Activated naive CD8-positive, alpha-beta T cell treated with anti-CD3 and anti-CD28 coated beads, Interleukin-2, amount 50 U/mL, for 24 hours (primary cell): ENCODE measurements at places on chromosomes 7 and 10.
A peak's percentile ranks its signal among the peaks of the same experiment; 100 is the strongest.

- no peak overlapping the region for H3K4me3 ChIP-seq
- no peak overlapping the region for H3K27ac ChIP-seq
- no peaks in the 10 kb centered on the region for H3K27me3 ChIP-seq
- H3K36me3 ChIP-seq = no peaks in the 10 kb centered on the region
These were observed 105.5 kb upstream of the ZNF438 start for GRCh38 chr10:31136930-31137885.

- no peak overlapping the region for H3K4me3 ChIP-seq
- DNase-seq = no peak
- H3K4me1 ChIP-seq = no peaks in the 10 kb centered on the region
- H3K27me3 ChIP-seq = no peaks in the 10 kb centered on the region
- no peak overlapping the region for H3K27ac ChIP-seq
These were observed 56.5 kb upstream of the AGMO start for GRCh38 chr7:15618275-15618674.

GRCh38 chr7:132789281-132789680, 213.0 kb upstream of the PLXNA4 start:
- DNase-seq = no peak
- no peak overlapping the region for H3K27ac ChIP-seq
- no peak overlapping the region for H3K4me3 ChIP-seq
- no peaks in the 10 kb centered on the region for H3K4me1 ChIP-seq
- H3K27me3 ChIP-seq = no peaks in the 10 kb centered on the region
- H3K36me3 ChIP-seq = peaks cover 38% of the 10 kb centered on the region

DNA sequence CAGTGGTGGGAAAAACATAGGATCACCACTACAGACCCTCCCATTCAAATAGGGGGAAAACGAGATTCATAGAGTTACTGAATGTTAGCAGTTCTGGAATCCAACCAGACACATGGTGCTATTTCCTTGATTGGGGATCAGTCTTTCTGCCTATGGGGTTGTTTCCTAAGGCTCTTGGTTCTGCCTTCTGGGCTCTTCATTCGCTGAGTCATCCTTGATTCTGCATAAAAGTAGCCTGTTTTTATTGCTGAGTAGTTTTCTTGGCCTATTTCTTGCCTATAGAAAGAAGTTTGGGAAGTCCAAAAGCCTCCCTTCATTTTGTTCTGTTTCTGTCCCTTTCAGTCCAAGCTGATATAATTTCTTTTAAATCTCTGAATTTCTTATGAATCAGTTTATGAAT, 99.3 kb upstream of the OIT3 start:
- no peak overlapping the region for H3K4me3 ChIP-seq
- no peak overlapping the region for H3K27ac ChIP-seq
- H3K27me3 ChIP-seq = no peaks in the 10 kb centered on the region
- DNase-seq = no peak
- H3K36me3 ChIP-seq = no peaks in the 10 kb centered on the region

DNA sequence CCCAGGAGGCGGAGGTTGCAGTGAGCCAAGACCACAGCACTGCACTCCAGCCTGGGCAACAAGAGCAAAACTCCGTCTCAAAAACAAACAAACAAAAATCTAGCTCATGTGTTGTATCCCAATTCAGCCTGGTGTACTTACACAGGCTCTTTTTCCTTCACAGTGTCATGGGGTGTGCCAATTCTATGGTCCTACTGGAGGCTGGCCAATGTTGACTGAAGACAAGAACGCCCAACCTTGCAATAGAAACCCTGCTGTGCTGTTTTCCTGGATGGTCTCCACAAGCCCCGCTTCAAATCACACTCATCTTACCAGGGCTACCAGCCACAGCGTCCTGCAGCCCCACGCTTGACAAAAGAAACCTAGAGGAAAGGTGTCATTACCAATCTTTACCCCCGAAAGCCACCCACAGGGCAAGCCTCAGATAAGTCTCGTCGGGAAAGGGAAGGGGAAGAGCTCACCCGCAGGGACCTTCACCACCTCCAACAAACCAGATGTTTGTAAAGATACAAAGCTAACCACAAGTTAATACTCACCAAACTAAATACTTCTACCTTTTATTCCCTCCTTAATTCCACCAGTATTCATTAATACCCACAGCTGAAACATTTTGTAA, 64.8 kb downstream of the TNS3 start:
- H3K4me3 ChIP-seq = no peak overlapping the region
- H3K27ac ChIP-seq = no peak overlapping the region
- H3K4me1 ChIP-seq = peaks cover 2% of the 10 kb centered on the region
- peaks cover 6% of the 10 kb centered on the region for H3K27me3 ChIP-seq

- no peaks in the 10 kb centered on the region for H3K36me3 ChIP-seq
- no peak overlapping the region for H3K4me3 ChIP-seq
- no peak overlapping the region for H3K27ac ChIP-seq
- no peaks in the 10 kb centered on the region for H3K4me1 ChIP-seq
- H3K27me3 ChIP-seq = no peaks in the 10 kb centered on the region
- DNase-seq = no peak
These were observed 206.9 kb downstream of the WDR11 start for GRCh38 chr10:121058082-121058481.

DNA sequence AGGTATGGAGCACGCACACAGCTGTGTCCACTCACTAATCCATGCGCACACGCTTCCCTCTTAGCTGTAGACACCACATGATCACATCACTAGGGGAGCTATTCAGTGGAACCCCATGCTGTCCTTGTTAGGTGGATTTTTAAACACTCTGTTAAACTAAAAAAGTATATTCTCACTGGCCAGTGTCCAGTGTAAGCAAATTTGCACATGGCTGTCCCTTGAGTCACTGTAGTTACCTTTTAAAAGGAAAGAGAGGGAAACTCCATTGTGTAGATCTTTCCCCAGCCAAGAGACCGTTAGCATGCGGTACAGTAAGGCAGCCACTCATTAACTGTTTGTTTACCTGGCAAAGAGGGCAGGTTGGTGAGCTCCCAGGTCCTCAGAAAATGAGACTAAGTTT, 81.6 kb upstream of the INSYN2A start:
- peaks cover 2% of the 10 kb centered on the region for H3K27me3 ChIP-seq
- no peak overlapping the region for H3K27ac ChIP-seq
- H3K4me3 ChIP-seq = no peak overlapping the region
- H3K36me3 ChIP-seq = no peaks in the 10 kb centered on the region

DNA sequence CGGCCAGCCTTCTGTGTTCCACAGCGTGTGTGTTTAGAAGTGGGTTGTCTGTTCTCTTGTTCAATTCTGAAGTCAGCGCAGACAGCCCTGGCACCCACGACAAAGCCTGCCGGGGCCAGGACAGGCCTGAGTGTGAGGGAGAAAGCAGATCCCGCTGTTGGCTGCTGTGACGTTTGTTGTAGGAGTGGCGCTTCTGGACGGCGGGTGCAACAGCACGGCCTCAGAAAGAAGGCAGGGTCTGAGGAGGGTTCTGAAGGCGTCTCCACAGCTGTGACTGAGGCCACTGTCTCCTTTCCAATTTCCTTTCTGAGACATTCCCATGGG, 76.2 kb downstream of the VIPR2 start:
- peak; percentile 8 for DNase-seq
- H3K4me3 ChIP-seq = no peak overlapping the region
- no peaks in the 10 kb centered on the region for H3K36me3 ChIP-seq
- H3K27ac ChIP-seq = no peak overlapping the region
- H3K4me1 ChIP-seq = peaks cover 11% of the 10 kb centered on the region
- no peaks in the 10 kb centered on the region for H3K27me3 ChIP-seq

- H3K27ac ChIP-seq = no peak overlapping the region
- H3K36me3 ChIP-seq = no peaks in the 10 kb centered on the region
- no peaks in the 10 kb centered on the region for H3K27me3 ChIP-seq
- H3K4me3 ChIP-seq = no peak overlapping the region
These were observed 149.2 kb downstream of the PTEN start for GRCh38 chr10:88012641-88013040.

GRCh38 chr10:70676511-70676910, 4.2 kb downstream of the ADAMTS14 start:
- no peak overlapping the region for H3K4me3 ChIP-seq
- no peaks in the 10 kb centered on the region for H3K36me3 ChIP-seq
- H3K27ac ChIP-seq = no peak overlapping the region
- DNase-seq = no peak

DNA sequence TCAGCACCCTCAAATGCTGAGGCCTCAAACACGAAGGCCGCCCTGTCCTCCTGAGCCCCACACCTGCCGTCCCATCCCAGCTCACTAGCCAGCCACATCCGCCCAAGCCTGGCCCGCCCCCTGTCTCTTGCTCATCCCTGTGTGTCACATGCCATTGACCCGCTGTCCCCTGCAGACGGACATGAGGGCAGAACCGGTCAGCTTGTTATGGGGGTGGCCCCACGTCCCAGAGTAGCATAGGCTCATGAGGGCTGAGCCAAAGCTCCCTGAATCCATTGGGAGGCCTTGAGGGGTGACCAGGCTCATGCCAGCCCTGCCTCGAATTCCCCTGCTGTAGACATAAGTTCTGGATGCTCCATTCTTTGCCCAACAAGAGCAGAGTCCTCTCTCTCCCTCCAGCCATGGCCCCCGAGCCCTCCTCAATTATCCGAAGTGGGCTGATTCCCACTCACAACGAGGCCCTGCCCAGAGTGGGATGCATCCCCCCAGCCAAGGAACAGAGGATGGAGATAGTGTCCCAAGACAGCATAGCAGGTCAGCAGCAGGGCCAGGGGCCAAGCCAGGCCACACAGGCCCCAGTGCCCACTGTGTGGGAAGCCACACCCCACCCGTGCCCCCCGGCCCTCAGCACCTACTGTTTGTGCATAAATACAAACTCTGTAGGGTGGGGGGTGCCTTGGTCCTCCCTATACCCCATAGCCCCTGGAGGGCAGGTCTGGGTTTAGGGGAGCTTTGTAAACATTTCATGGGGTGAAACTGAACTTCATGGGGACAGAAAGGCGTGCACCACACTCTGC, 42.1 kb downstream of the EBF3 start:
- H3K27me3 ChIP-seq = no peaks in the 10 kb centered on the region
- DNase-seq = no peak
- H3K27ac ChIP-seq = no peak overlapping the region

- no peaks in the 10 kb centered on the region for H3K36me3 ChIP-seq
- no peak for DNase-seq
- no peak overlapping the region for H3K27ac ChIP-seq
- no peak overlapping the region for H3K4me3 ChIP-seq
- H3K27me3 ChIP-seq = no peaks in the 10 kb centered on the region
These were observed 448.9 kb upstream of the FZD8 start for GRCh38 chr10:36091007-36091406.

DNA sequence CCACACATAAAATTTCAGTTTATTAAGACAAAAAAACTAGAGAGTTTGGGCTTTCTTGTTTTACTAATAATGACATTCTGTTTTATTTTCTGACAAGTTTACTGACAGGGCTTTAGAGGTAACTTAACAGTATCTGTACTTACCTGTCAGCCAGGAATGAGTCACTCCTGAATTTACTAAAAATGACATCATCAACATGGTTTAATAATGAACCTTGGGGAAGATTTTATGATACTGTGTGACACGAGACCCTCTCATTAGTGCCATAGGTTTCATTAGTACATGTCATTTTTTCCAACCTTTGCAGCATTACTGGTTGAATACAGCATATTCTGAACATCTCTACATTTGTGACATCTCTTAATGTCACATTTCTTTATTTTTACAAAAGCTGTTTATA, 131.1 kb downstream of the KCND2 start:
- H3K27ac ChIP-seq = peak overlapping the region; percentile 44
- H3K36me3 ChIP-seq = no peaks in the 10 kb centered on the region
- DNase-seq = no peak
- H3K27me3 ChIP-seq = peaks cover 1% of the 10 kb centered on the region
- H3K4me1 ChIP-seq = peaks cover 3% of the 10 kb centered on the region
- no peak overlapping the region for H3K4me3 ChIP-seq

DNA sequence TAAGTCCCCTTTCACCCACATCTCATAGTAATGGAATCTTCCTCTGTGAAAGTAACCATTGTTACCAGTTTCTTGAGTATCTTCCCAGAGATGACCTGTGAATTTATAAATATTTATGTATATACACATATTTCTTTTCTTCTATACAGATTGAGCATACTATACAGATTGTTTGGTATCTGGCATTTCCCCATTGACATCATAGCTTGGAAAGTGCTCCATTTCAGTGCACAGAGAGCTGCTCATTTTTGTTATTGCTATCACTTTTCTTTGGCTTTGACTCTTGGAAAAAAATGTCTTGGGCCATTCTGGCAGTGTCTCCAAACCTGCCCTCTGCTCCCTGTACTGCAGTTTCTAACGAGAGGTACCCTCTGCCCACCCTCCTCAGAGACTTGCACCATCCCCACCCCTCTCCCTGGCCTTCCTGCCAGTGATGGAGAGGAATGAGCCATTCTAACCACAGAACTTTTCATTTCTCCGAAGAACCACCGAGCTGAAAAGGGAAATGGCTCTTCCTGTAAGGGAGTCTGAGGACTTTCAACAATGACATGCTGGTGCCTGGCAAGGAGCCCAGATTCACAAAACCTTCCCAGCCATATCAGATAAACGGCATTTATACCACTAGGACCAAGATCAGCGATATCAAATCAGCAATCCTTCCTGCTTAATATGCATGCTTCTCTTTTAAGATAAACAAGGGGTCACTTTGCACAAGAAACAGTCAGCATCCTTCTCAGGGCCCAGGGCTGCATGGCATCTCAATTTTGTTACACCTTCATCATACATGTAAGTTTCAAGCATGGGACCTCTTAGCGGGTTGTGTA, 19.7 kb upstream of the CCSER2 start:
- H3K4me1 ChIP-seq = peaks cover 40% of the 10 kb centered on the region
- H3K4me3 ChIP-seq = peak overlapping the region; percentile 39
- peaks cover 2% of the 10 kb centered on the region for H3K27me3 ChIP-seq

DNA sequence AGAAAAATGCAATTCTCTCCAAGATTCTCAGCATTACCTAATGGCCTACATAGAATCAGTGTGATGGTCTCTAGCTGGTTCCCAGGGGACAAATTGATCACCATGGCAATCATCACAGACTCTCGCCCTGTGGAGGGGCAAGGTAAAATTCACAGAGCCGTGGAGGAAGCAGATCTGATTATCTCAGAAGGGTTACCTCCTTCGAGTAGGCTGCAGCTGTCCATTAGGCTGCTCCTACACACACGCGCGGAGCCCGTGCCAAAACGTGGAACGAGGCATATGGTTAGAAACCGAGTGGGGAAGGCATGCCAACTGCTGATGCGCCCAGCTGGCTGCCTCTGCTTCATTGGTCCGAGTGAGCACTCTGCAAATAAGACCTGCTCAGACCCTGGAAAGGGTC, 52.8 kb upstream of the PTER start:
- no peaks in the 10 kb centered on the region for H3K36me3 ChIP-seq
- H3K27ac ChIP-seq = no peak overlapping the region
- H3K4me3 ChIP-seq = no peak overlapping the region
- peaks cover 4% of the 10 kb centered on the region for H3K27me3 ChIP-seq

- peaks cover 2% of the 10 kb centered on the region for H3K36me3 ChIP-seq
- peak overlapping the region; percentile 60 for H3K27ac ChIP-seq
- peaks cover 39% of the 10 kb centered on the region for H3K4me1 ChIP-seq
- H3K4me3 ChIP-seq = no peak overlapping the region
- H3K27me3 ChIP-seq = no peaks in the 10 kb centered on the region
These were observed 90.9 kb upstream of the SMNDC1 start for GRCh38 chr10:110395350-110396283.

DNA sequence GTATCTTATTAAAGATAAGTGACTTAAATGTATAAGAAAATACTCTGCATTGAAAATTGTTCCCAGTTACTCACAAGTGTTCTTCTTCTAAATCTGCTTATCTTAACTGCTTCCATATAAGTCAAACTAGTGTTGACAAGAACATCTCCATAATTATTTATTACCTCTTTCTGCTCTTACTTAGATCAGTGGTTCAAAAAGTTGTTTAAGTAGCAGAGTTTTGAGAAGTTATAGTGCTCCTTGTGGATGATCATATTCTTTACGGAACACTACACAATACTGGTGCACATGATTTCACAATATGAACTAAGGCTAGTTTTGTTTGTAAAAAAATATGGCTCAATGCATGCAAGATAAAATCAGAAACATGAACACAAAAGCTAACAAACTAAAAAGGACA, 168.4 kb downstream of the SEMA3D start:
- no peaks in the 10 kb centered on the region for H3K4me1 ChIP-seq
- H3K27ac ChIP-seq = no peak overlapping the region
- no peak overlapping the region for H3K4me3 ChIP-seq
- H3K36me3 ChIP-seq = no peaks in the 10 kb centered on the region
